ENCODE measurements at places on chromosomes 16 and 17. TPM values are rescaled to one million over a fixed set of nuclear protein-coding genes. Genes with fewer than 3 reads are reported as not detected.

DNA sequence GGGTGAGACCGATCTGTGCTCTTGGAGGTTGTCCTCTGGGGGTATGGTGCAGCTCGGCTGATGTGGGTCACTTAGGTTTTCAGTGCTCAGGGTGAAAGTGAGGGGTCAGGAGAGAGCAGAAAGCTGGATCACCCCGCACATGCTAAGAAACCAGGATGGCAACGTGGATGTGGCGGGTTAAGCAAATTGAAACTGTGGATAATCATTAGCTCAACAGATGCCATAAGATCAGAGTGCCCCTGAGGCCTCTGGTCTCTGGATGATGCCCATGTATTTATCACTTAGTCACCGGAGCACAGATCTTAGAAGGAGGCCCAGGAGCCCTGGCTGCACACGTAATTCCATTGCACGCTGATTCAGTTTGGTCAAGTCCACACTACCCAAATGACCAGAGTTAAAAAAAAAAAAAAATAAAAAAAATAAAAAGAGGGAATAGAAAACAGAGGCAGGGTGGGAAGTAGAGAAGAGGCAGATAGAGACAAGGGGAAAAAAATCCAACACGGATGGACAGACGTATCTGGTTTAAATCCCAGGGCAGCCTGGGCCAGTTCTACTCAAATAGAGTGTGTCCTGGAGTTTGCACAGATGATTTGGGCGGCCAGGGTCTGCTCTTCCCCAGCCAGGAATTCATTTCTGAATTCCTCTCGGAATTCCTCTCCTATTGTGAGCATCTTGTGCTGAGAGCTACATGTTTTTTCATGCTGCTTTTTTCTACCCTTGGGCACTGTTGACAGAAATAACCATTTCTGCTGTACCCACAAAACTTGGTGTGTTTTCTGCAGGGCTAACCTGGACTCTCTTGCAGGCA, 378.3 kb downstream of the CPPED1 start:
- H3K27ac ChIP-seq = no peak overlapping the region
- H3K4me3 ChIP-seq = no peak overlapping the region
- no peak for DNase-seq
- H3K36me3 ChIP-seq = no peaks in the 10 kb centered on the region
- H3K27me3 ChIP-seq = no peaks in the 10 kb centered on the region
- H3K4me1 ChIP-seq = no peaks in the 10 kb centered on the region

- no peak overlapping the region for H3K4me3 ChIP-seq
- DNase-seq = peak; percentile 84
- no peak overlapping the region for H3K27ac ChIP-seq
- peaks cover 19% of the 10 kb centered on the region for H3K27me3 ChIP-seq
- H3K4me1 ChIP-seq = no peaks in the 10 kb centered on the region
Observed at GRCh38 chr16:86826941-86827340, 248.6 kb downstream of the FOXL1 start.

DNA sequence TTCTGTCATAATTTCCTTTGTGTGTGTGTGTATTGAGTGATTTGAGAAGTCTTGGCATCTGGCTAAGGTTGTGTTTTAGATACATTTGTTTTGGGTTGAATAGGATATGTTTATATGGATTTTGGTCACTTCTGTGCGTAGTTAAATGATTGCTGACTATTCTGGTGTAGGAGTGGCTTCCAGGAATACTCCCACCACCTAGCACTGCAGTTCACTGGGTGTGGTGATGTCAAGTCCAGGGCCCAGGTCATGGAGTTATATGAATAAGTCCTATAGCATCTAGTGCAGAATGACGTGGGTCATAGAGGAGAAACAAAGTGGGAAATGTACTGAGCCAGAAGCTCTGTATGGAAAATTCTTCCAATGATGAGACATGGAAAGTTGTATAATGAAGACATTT, 465.4 kb upstream of the CCL2 start:
- no peaks in the 10 kb centered on the region for H3K36me3 ChIP-seq
- no peaks in the 10 kb centered on the region for H3K27me3 ChIP-seq
- H3K4me3 ChIP-seq = no peak overlapping the region
- no peaks in the 10 kb centered on the region for H3K4me1 ChIP-seq

NPW gene
- 0.99 TPM for total RNA-seq

DNA sequence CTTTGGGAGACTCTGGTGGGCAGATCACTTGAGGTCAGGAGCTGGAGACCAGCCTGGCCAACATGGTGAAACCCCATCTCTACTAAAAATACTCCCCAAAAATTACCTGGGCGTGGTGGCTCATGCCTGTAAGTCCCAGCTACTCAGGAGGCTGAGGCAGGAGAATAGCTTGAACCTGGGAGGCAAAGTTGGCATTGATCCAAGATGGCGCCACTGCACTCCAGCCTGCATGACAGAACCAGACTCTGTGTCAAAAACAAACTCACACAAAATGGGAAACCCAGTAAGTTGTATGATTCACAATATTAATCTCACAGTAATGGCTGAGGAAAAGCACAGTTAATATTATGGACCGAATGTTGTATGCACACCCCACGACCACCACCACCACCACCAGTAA, 24.3 kb downstream of the WSB1 start:
- no peak overlapping the region for H3K4me3 ChIP-seq
- no peak for DNase-seq
- peaks cover 4% of the 10 kb centered on the region for H3K4me1 ChIP-seq

DNA sequence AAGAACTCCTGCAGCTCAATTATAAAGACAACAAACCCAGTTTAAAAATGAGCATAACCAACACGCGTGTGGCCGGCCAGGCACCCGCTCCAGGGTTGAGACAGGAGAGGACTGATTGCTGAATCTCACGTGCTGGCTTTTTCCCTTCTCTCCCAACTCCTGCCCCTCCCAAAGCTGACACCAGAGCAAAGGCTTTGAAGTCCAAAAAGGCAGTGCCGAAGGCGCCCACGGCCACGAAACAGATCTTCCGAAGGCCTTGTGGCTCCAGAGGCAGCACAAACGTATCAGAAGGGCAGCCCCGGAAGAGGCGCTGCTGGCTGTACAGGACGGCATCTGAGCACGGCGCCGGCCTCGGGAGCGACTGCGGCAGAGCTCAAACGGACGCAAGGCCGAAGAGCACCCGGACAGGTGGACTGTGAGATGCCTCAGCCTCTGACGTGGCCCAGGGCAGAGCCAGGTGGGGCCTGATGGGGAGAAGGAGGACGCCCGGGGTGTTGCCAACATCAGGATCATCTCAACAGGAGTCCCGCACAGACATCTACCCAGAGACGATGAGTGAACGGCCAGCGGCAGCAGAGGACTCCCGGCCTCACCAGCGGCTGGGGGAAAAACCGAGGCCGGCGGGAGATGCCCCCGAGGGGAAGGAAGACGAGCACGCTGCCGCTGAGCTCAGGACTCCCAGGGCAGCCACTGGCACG, 10.5 kb downstream of the CLCN7 start:
- H3K27me3 ChIP-seq = no peaks in the 10 kb centered on the region
- H3K4me3 ChIP-seq = no peak overlapping the region
- no peak overlapping the region for H3K27ac ChIP-seq
- H3K36me3 ChIP-seq = peaks cover 8% of the 10 kb centered on the region
- no peaks in the 10 kb centered on the region for H3K4me1 ChIP-seq

DNA sequence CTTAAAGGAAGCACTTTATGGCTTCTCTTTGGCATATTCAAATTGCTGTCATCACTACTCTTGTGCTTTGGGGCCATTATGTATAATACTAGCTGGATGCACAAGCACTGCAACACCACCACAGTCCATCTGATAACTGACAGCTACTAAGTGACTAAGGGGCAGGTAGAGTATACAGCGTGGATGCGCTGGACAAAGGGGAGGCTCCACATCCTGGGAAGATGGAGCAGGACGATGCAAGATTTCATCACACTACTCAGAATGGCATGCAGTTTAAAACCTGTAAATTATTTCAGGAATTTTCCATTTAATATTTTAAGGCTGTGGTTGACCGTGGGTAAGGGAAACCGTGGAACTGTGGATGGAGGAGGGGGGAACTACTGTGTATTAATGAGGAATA, 25.0 kb downstream of the MPRIP start:
- H3K4me1 ChIP-seq = peaks cover 12% of the 10 kb centered on the region
- H3K27me3 ChIP-seq = no peaks in the 10 kb centered on the region
- no peak overlapping the region for H3K4me3 ChIP-seq

SGF29 gene
- 6.9 TPM for total RNA-seq

GRCh38 chr17:57275071-57275764, 18.9 kb downstream of the MSI2 start:
- no peaks in the 10 kb centered on the region for H3K27me3 ChIP-seq
- no peak overlapping the region for H3K4me3 ChIP-seq
- DNase-seq = no peak
- no peak overlapping the region for H3K27ac ChIP-seq

DNA sequence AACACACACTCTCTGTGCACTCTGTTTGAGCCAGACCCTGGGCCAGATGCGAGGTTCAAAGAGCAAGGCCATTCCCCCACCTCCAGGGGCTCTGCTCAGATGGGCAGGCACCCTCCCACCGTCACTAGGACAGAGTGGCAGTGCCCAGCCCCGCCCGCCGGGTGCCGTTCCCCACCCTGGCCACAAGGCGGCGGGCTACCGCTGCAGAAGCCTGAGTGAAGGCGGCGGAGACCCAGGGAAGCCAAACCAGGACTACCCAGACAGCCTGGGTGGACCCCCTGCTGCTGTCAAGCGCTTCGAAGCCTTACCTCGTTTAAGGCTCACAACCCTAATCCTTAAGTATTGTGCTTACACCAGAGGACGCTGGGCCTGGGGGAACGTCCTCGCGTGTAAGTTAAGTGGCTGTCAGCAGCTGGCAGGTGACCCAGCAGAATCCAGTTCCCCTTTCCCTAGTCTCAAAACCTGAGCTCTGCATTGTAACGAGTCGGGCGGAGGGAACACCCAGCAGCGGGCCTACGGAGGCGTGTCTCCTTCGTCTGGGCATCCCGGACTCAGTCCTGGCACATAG, 4.5 kb downstream of the ARHGAP27 start:
- H3K27me3 ChIP-seq = peaks cover 25% of the 10 kb centered on the region
- H3K4me1 ChIP-seq = peaks cover 9% of the 10 kb centered on the region
- no peak overlapping the region for H3K4me3 ChIP-seq
- no peaks in the 10 kb centered on the region for H3K36me3 ChIP-seq
- H3K27ac ChIP-seq = no peak overlapping the region
- peak; percentile 52 for DNase-seq

ACAP1 gene
- total RNA-seq = 2.1 TPM

C16orf74 gene
- 5.4 TPM for total RNA-seq

GDPD1 gene
- 1.5 TPM for total RNA-seq

DNA sequence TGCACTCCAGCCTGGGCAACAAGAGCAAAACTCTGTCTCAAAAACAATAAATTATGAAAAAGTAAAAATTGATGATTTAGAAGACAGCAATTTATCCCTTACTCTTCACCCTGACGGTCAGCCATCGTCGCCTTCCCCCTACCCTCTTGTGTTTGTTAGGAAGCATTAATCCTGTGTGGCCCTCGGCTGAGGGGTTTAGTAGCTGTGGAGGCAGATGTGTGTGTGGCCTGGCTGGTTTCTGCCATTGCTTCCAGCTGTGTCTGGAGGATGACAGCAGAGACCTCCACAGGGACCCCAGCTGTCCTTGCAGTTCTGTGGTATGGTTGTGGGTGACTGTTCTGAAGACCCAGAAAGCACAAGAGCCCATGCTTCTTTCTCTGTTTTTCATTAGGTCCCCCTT, 25.9 kb downstream of the DBNDD1 start:
- no peaks in the 10 kb centered on the region for H3K4me1 ChIP-seq
- peaks cover 21% of the 10 kb centered on the region for H3K36me3 ChIP-seq
- H3K27me3 ChIP-seq = no peaks in the 10 kb centered on the region
- DNase-seq = no peak
- H3K27ac ChIP-seq = no peak overlapping the region

GRCh38 chr17:45389354-45389753, 43.3 kb downstream of the ARHGAP27 start:
- H3K27ac ChIP-seq = no peak overlapping the region
- H3K4me1 ChIP-seq = no peaks in the 10 kb centered on the region
- no peak overlapping the region for H3K4me3 ChIP-seq
- H3K27me3 ChIP-seq = peaks cover 8% of the 10 kb centered on the region
- no peaks in the 10 kb centered on the region for H3K36me3 ChIP-seq

ERAL1 gene
- total RNA-seq = 20.8 TPM

- DNase-seq = no peak
- H3K27ac ChIP-seq = no peak overlapping the region
- no peak overlapping the region for H3K4me3 ChIP-seq
- no peaks in the 10 kb centered on the region for H3K4me1 ChIP-seq
Observed at GRCh38 chr16:87543436-87544191, 50.8 kb upstream of the ZCCHC14 start.

KRT9 gene
- total RNA-seq = not detected

MYH2 gene
- not detected for total RNA-seq

DNA sequence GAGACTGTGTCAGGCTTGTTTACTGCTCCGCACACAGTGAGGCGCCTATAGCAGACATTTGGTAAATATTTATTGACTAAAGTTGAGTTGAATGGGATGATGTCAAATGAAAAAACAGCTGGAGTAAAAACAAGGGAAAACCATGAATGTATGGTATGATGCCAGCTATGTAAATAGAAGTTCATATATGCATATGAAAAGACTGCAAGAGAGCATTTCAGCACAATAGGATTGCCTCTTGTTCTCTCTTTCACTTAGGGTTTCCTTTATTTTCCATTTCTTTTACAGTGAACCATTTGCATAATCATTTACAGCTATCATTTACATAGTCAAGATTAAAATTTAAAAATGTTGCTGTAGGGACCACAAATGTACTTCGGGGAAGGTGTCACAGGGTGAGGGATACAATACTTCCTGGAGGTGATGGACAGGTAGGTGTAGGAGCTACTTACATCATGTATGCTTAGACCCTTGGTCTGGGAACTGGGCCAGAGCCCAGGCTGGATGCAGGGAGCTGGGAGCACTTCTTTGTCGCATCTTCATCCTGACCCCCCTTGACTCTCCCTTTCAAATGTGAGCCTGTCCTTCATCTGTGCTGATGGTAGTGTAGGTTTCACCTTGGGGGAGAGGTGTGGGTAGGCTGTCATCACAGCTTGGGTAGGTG, 113.3 kb downstream of the UTP18 start:
- no peaks in the 10 kb centered on the region for H3K36me3 ChIP-seq
- DNase-seq = no peak
- H3K4me3 ChIP-seq = no peak overlapping the region
- H3K27me3 ChIP-seq = no peaks in the 10 kb centered on the region
- H3K27ac ChIP-seq = no peak overlapping the region
- no peaks in the 10 kb centered on the region for H3K4me1 ChIP-seq

DNA sequence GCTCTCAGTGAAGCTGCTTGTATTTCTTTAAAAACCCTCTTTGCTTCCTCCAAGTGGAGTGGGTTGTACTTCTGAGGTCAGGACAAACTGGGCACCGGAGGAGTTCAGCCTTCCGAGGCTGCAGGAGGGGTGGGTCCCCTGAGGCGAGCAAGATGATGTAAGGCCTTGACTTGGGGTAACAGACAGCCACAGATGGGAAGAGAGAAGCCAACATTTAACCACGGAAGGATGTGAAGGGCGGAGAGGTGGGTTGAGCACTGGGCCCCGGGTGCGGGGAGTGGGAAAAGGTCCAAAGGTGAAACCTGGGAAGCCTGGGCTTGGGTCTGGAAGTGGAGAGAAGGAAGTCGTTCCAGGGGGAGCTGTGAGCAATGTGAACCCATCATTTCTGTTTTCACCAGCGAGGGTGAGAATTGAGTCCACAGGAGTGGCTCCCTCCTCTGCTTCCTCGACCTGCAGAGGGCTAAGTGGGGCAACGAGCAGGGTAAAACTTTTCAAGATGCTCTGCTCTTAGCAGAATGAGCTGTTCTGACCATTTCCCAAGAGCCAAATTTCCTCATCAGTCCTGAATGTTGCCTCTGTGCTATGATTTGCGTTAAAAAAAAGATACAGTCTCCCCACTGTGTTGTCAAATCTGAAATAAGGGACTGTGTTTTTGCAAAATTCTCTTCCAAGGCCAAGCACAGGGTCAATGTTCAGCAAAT, 137.7 kb upstream of the CRHR1 start:
- no peaks in the 10 kb centered on the region for H3K36me3 ChIP-seq
- peaks cover 3% of the 10 kb centered on the region for H3K27me3 ChIP-seq
- H3K4me3 ChIP-seq = no peak overlapping the region
- no peak for DNase-seq
